T-helper 17 cell (primary cell): ENCODE measurements at places on chromosomes 11 and 22.
A peak's percentile ranks its signal among the peaks of the same experiment; 100 is the strongest.

DNA sequence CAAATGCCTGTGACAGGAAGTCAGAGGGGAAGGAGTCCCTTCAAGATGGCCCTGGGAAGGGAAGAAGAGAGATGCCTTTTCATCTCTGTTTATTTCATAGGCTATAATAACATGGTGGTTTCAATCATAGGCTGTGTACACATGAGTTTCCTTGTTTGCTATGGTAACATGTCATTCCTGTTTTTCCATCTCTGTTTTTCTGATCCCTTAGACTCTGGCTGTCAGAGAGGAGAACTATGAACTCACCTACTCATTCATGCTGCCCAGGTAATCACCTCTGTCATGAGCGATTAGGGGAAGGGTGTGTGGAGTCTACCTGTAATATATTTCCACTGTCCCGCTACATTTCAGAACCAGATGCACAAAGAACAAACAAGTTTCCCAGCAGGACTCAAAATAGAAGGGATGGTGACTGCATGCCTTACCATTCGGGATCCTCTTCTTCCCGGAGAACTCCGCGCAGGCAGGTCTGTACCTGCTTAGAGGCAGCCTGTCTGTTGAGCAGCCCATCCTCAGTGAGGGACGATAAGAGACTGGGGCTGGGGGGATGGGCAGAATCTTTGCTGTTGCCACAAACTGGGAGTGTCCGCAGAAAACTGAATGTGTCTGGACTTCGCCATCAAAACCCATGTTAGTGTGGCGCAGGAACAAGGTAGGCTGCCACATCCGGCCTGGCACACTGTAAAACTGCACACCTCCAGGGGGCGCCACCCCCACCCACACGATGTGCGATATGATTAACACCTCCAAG is 7.1 kb upstream of the PEX26 start:
- H3K27ac ChIP-seq: no peak overlapping the region
- no peak overlapping the region for H3K4me3 ChIP-seq
- no peak for DNase-seq
- H3K36me3 ChIP-seq: peaks cover 3% of the 10 kb centered on the region
- H3K27me3 ChIP-seq: peaks cover 42% of the 10 kb centered on the region

DNA sequence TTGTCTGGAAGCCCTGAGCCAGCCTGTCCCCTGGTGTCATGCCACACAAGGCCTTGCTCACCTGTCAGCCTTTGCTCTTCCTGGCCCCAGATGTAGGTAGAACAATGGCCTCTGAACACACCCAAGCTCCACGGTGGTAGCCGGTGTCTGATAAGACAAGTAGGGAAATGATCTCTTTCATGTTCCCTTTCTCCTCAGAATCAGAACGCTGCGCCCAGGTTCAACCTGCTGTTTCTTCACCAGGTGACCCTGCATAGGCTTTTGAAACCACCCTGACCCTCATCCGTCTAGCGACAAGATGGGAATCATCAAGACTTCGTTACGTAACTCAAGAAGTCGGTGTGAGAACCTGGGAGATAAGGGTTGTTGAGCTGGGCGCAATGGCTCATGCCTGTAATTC is 28.7 kb upstream of the YWHAH start:
- H3K4me3 ChIP-seq: no peak overlapping the region
- peaks cover 12% of the 10 kb centered on the region for H3K4me1 ChIP-seq
- H3K36me3 ChIP-seq: no peaks in the 10 kb centered on the region
- H3K27me3 ChIP-seq: no peaks in the 10 kb centered on the region
- no peak for DNase-seq

DNA sequence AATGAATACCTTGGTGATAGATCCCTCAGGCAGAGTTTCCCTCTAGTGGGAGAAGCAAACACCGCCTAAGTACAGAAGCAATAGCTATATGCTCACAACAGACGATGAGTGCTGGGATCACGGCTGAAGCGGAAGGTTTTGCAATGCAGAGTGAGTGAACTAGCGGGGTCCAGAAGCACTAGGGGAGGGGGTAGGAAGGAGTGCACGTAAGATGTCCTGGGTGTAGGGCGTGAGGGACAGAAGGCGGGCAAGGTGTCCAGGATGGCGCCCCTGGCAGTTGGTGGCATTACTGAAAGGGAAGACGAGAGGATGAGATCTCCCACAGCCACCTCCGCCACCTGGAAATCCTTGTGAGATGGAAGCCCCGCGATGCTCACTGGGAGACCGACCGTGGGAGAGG is 81.0 kb downstream of the ETS1 start:
- H3K4me1 ChIP-seq: peaks cover 82% of the 10 kb centered on the region
- peak overlapping the region; percentile 92 for H3K4me3 ChIP-seq
- peaks cover 24% of the 10 kb centered on the region for H3K36me3 ChIP-seq
- H3K27ac ChIP-seq: peak overlapping the region; percentile 100
- no peak for DNase-seq

- H3K36me3 ChIP-seq: no peaks in the 10 kb centered on the region
- peaks cover 36% of the 10 kb centered on the region for H3K4me1 ChIP-seq
- H3K27me3 ChIP-seq: no peaks in the 10 kb centered on the region
- DNase-seq: no peak
These were observed 757 bp upstream of the HINFP start for GRCh38 chr11:119120639-119121007.

GRCh38 chr11:95655536-95655935 is 134.0 kb downstream of the FAM76B start:
- H3K27ac ChIP-seq: no peak overlapping the region
- H3K36me3 ChIP-seq: peaks cover 2% of the 10 kb centered on the region
- peaks cover 6% of the 10 kb centered on the region for H3K4me1 ChIP-seq

GRCh38 chr22:31561238-31561887 is 65.0 kb downstream of the SFI1 start:
- H3K36me3 ChIP-seq: peaks cover 1% of the 10 kb centered on the region
- DNase-seq: no peak
- peak overlapping the region; percentile 73 for H3K27ac ChIP-seq
- H3K4me3 ChIP-seq: no peak overlapping the region

DNA sequence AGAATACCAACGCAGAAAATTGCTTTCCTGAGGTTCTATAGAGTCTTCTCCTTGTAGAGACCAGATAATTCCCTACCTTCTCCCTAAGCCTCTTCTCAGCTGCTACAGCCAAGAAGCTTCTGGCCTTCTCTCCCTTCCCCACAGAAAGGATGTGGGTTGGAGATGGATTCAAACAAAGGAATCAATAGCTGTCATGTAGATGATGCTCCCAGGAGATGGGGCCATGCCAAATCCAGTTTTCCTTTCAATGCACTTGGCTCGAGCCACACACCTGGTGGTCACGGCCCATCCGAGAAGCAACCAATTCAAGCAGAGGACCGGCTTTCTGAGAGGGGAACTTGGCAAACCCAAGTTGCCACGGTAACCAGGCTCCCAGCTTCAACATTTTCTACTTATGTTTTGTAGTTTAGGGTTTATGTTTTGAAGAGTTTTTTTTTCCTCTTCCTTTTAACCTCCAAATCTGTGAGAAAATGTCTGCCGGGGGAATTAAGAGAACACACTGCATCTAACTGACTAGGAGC is 31.3 kb upstream of the OPCML start:
- H3K4me1 ChIP-seq: no peaks in the 10 kb centered on the region
- no peak for DNase-seq
- no peak overlapping the region for H3K27ac ChIP-seq
- peaks cover 8% of the 10 kb centered on the region for H3K27me3 ChIP-seq

- peaks cover 4% of the 10 kb centered on the region for H3K36me3 ChIP-seq
- no peaks in the 10 kb centered on the region for H3K27me3 ChIP-seq
- peaks cover 16% of the 10 kb centered on the region for H3K4me1 ChIP-seq
- H3K27ac ChIP-seq: no peak overlapping the region
- DNase-seq: no peak
These were observed 70.7 kb downstream of the PAK1 start for GRCh38 chr11:77403211-77403610.

GRCh38 chr11:17267576-17267975 is 9.0 kb upstream of the NUCB2 start:
- peaks cover 6% of the 10 kb centered on the region for H3K27me3 ChIP-seq
- no peak overlapping the region for H3K27ac ChIP-seq
- DNase-seq: no peak

DNA sequence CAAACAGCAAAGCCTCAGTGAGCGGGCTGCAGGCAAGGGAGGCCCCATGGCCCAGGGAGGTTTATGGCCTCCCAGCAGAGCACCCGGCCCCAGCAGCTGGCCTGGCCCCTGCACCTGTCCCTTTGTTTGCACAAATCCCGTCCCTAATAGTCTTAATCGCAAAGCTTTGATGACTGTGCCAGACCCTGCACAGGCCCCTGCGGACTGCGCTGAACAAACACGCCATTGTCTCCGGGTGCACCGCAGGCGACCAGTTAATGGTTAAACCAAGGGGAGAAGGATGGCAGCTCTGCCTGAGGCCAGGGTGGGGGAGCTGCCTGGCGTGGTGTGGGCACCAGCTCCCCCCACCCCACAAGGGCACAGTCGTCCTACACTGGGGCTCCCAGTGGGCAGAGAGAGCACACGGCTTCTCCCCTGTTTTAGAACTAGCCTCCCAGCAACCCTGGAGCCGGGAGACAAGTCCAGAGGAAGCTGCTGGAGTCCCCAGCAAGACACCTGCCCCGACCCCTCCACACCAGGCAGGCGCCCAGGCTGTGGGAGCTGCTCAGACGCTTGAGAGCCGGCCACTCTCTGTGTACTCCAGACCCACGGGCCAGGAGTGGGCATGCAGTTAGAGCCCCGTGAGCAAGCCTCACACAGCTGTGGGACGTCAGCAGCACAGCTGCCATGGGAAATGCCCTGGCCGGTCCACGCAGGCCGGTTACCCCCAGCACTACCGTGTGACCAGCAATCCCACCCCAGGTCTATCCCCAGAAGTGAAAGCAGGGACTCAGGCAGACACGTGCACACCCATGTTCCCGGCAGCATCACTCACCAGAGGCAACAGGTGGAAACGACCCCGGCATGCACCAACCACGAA is 39.7 kb upstream of the TH start:
- DNase-seq: peak; percentile 4
- H3K27me3 ChIP-seq: peaks cover 7% of the 10 kb centered on the region
- H3K4me3 ChIP-seq: no peak overlapping the region
- H3K36me3 ChIP-seq: peaks cover 2% of the 10 kb centered on the region

DNA sequence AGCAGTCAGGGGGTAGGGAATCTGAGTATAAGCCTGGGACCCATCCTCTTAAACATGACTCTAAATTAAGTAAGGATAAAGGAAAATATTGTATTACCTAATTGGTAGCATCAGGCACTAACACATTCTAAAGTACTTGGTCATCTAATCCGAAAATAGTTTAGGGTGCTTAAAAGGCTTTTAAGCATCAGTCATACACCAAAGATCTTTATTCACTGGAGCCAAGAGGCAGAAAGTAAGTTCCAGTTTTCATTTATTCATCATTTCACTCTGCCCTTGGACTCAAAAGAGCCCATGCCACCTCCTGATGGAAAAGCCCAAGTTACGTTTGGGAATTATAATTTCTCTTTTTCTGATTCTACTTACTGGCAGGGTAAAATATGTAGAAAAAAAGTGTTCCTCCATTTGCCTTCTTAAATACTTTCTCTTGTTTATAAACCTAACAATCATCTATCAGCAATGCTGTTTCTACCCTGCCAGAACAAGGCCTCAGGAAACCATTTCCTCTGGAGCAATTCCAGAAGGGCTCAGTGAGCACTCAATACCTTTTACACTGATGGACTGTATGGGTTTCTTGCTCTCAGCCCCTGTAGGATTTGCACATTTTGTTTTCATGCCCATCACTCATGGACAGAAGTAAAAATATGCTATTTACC is 120.1 kb upstream of the SLC5A12 start:
- H3K27ac ChIP-seq: no peak overlapping the region
- no peaks in the 10 kb centered on the region for H3K27me3 ChIP-seq
- no peaks in the 10 kb centered on the region for H3K4me1 ChIP-seq
- DNase-seq: no peak
- H3K4me3 ChIP-seq: no peak overlapping the region

GRCh38 chr11:120182790-120183491 is 27.9 kb upstream of the OAF start:
- H3K4me3 ChIP-seq: no peak overlapping the region
- DNase-seq: no peak
- peaks cover 50% of the 10 kb centered on the region for H3K27me3 ChIP-seq
- H3K4me1 ChIP-seq: peaks cover 4% of the 10 kb centered on the region

DNA sequence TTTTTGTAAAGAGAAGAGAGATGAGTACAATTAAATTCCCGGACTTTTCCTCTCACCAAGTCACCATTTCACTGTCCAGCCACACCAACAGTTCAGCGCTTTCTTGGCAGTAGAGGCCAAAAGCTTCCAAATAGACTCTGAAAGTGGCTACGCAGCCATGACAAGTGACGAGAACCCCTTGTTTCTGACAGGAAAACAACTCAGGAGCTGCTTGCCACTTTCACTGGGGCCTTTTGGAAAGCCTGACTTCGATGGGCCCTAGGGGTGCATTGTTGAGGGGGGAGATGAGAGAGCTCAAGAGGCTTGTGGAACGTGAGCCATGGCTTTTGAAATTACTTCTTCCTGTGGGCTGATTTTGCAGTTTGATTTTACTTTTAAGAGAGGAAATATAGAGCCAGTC is 422.1 kb upstream of the FAT3 start:
- no peaks in the 10 kb centered on the region for H3K27me3 ChIP-seq
- DNase-seq: no peak
- H3K4me1 ChIP-seq: no peaks in the 10 kb centered on the region
- no peak overlapping the region for H3K27ac ChIP-seq
- H3K4me3 ChIP-seq: no peak overlapping the region
- no peaks in the 10 kb centered on the region for H3K36me3 ChIP-seq

- no peak for DNase-seq
- peak overlapping the region; percentile 30 for H3K27ac ChIP-seq
- H3K4me3 ChIP-seq: no peak overlapping the region
- H3K27me3 ChIP-seq: no peaks in the 10 kb centered on the region
These were observed 43.0 kb downstream of the TCF20 start for GRCh38 chr22:42227435-42227834.

- H3K4me1 ChIP-seq: peaks cover 3% of the 10 kb centered on the region
- no peak for DNase-seq
- peak overlapping the region; percentile 36 for H3K4me3 ChIP-seq
- H3K27ac ChIP-seq: no peak overlapping the region
These were observed 27.8 kb upstream of the ZNRF3 start for GRCh38 chr22:28855355-28856094.

- no peak overlapping the region for H3K4me3 ChIP-seq
- H3K27ac ChIP-seq: peak overlapping the region; percentile 59
- peaks cover 8% of the 10 kb centered on the region for H3K4me1 ChIP-seq
- no peaks in the 10 kb centered on the region for H3K27me3 ChIP-seq
- no peak for DNase-seq
These were observed 31.2 kb downstream of the RRP8 start for GRCh38 chr11:6572215-6572614.

- peaks cover 2% of the 10 kb centered on the region for H3K27me3 ChIP-seq
- H3K36me3 ChIP-seq: peaks cover under 1% of the 10 kb centered on the region
- no peak for DNase-seq
- H3K4me3 ChIP-seq: no peak overlapping the region
- no peak overlapping the region for H3K27ac ChIP-seq
These were observed 117.0 kb downstream of the SLC1A2 start for GRCh38 chr11:35302398-35302797.

- no peak overlapping the region for H3K27ac ChIP-seq
- H3K4me1 ChIP-seq: no peaks in the 10 kb centered on the region
- no peaks in the 10 kb centered on the region for H3K36me3 ChIP-seq
These were observed 969.2 kb downstream of the JRKL start for GRCh38 chr11:97359016-97359415.

- H3K27me3 ChIP-seq: no peaks in the 10 kb centered on the region
- DNase-seq: no peak
- no peaks in the 10 kb centered on the region for H3K36me3 ChIP-seq
- H3K27ac ChIP-seq: no peak overlapping the region
- no peaks in the 10 kb centered on the region for H3K4me1 ChIP-seq
These were observed 50.4 kb downstream of the TENM4 start for GRCh38 chr11:79390477-79390876.

GRCh38 chr22:50199829-50200460 is 866 bp upstream of the SELENOO start:
- no peak for DNase-seq
- peaks cover 14% of the 10 kb centered on the region for H3K4me1 ChIP-seq
- peak overlapping the region; percentile 82 for H3K4me3 ChIP-seq
- H3K36me3 ChIP-seq: peaks cover 2% of the 10 kb centered on the region
- H3K27ac ChIP-seq: peak overlapping the region; percentile 41
